ENCODE measurements at places on chromosomes 6 and 20. TPM values are rescaled to one million over a fixed set of nuclear protein-coding genes. Genes with fewer than 3 reads are reported as not detected.
A peak's percentile ranks its signal among the peaks of the same experiment; 100 is the strongest.

- no peak for DNase-seq
These were observed 84.4 kb downstream of the CRYBG1 start for GRCh38 chr6:106444777-106445507.

- no peak for DNase-seq
These were observed 84.2 kb upstream of the FRMD1 start for GRCh38 chr6:168163096-168163731.

Gene TNNC2
- total RNA-seq = not detected

DNA sequence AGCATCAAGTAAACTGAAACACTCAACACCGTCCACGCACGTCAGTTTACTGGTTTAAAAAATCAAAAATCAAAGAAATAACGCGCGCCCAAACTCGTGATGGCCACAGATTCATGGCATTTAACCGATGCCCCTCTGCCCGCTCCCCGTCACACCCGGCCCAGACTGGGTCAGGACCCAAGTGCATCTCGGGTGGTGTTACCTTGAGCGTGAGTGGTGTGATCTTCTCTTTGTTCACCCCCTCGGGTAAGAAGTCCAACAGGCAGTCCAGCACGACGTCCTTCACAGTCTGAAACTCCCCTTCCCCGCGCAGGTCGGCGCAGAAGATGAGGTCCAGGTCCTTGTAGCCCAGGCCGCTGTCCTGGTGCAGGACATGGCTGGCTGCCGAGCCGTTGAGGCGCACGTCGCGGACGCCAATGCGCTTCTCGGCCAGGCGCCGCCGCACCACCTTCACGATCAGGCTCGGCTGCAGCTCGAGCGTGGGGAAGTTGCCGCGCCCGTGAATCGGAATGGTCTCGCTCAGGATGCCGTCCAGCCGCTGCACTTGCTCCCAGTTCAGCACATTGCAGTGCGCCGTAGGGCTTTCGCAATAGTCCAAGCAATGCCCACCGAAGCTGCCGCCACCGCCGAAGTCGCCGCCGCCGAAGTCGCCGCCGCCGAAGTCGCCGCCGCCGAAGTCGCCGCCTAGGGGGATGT, 945 bp downstream of the TENT5A start:
- peak; percentile 71 for DNase-seq

Gene NECAB3
- 67.4 TPM for total RNA-seq

Gene ACTL10
- 1.7 TPM for total RNA-seq

GRCh38 chr6:153781306-153781705, 257.7 kb upstream of the OPRM1 start:
- no peak for DNase-seq

Gene SLC4A11
- total RNA-seq = 5.8 TPM

- no peak for DNase-seq
These were observed 129.4 kb upstream of the RIN2 start for GRCh38 chr20:19628570-19629134.

DNA sequence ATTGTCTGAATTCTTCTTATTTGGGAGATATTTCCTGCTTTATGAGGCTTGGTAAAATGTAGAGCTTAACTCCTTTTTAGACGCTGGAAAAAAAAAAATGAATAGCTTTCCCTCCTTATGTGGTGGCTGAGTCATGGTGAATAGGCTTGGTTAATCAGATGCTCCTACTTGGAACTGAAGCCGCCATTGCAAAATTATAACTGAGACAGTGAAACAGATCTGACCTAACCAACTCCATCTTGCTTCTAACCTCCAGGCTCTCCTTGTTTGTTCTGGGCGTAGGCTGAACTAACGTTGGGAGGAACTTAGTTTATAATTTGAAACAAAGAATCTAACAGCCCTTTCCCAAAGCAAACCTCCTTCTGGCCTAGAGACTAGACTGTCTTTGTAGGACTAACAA, 43.2 kb upstream of the PLCB4 start:
- no peak for DNase-seq

- no peak for DNase-seq
These were observed 862.0 kb downstream of the PHF3 start for GRCh38 chr6:64497634-64498033.

- no peak for DNase-seq
These were observed 75.4 kb downstream of the ZNF292 start for GRCh38 chr6:87230801-87231200.

DNA sequence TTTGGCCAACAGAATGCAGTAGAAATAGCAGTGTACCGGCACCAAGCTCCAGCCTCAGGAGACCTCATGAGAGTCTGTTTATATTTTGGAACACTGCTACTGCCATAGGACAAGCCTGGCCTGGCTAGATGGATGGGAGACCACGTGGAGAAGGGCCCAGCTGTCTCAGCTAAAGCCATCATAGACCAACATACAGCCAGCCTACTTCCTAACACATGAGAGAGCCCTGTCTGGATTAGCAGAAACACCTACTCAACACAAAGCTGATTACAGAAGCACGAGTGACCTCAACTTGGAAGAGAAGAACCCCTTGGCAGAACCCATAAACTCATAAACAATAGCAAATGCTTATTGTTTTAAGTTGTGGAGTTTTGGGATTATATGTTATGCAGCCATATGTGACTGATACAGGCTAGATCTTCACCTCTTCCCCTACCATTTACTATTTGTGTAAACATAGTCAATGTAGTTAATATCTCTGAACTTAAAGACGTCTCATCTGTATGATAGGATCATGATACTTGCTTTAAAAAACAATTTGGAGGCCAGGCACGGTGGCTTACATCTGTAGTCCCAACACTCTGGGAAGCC, 199.4 kb upstream of the ZNF217 start:
- no peak for DNase-seq

- DNase-seq = no peak
These were observed 25.2 kb downstream of the FNDC1 start for GRCh38 chr6:159194421-159194820.

Gene PRDM13
- not detected for total RNA-seq

- DNase-seq = no peak
These were observed 37.3 kb upstream of the TMEM181 start for GRCh38 chr6:158522616-158523015.

DNA sequence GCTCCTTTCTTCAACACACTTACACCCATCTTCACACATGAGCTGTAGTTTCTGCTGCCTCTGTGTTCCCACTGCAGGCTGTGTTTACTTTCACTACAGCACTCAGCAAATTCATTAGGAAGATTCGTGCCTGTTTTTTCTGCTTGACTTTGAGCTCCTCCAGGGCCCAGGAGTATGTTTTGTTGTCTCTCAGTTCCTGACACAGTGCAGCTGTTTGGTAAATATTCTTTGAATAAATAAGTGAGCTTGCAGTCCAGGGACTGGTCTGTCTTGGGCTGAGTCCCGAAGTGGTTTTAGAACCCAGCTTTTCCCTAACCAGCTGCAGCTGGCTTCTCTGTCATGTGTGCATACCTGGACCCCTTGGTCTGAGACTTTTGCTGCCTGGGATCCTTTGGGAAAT, 46.6 kb upstream of the CCN6 start:
- no peak for DNase-seq

GRCh38 chr6:85506441-85507093, 56.7 kb downstream of the NT5E start:
- DNase-seq = no peak

- DNase-seq = peak; percentile 78
These were observed 2.7 kb downstream of the BCAS1 start for GRCh38 chr20:54067606-54068174.

Gene MAK
- total RNA-seq = 0.43 TPM

- DNase-seq = no peak
These were observed 64.8 kb upstream of the QKI start for GRCh38 chr6:163349696-163350095.

Gene VSTM2L
- 11.6 TPM for total RNA-seq

DNA sequence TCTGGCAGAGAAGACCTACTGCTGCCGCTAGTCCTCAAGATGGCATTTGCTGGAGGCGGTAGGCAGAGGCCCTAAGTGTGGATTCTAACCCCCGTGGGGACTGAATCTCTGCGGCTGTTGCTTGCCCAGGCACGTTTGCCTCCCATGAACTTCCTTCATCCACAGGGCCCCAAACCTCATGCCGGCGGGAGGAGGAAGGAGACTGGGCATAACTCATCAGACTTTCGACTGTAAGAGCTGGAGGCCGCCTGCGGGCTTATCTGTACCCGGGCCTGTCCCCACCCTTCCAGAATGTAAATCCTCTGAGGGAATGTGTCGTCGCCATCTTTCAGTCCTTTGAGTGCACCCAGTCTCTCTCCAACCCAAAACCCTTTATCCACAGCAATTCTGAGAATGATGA, 990 bp downstream of the ZFP57 start:
- DNase-seq = no peak

DNA sequence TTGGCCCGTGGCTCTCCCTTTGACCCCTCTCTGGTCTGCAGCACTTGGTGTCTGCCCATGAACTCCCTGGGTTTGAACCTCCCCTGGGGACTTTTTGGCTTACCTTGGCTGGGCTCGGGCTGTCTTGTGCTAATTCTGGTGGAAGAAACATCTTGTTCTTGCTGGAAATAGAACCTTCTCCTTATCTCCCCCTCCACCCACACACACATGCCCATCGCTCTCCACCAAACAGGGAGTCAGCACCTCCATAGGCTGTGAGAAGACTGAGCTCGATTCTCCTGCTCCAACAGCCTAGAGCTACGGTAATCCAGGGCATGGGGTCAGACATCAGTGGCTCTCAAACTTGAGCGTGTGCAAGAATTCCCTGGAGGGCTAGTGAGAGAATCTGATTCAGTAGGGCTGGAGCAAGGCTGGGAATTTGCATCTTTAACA, 114.4 kb upstream of the SLC22A23 start:
- DNase-seq = no peak

DNA sequence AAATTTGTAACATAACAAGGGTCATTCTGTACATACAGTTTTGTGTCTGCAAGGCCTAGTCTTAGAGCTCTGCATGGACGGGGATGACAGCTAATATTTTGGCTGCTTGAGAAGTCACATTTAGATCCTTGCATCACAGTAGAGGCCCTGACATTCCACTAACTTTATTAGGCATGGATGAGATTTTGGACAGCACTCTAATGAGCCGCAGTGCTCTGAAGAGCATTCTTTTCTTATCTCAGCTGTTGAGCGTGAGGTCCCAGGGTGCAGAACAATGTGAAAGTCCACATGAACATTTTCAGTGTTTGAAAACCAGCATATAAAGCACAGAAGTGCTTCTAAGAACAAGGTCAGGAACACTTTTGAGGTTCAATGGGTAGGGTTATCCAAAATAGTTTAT, 58.9 kb downstream of the IPCEF1 start:
- no peak for DNase-seq

Gene TBP
- total RNA-seq = 20.8 TPM

DNA sequence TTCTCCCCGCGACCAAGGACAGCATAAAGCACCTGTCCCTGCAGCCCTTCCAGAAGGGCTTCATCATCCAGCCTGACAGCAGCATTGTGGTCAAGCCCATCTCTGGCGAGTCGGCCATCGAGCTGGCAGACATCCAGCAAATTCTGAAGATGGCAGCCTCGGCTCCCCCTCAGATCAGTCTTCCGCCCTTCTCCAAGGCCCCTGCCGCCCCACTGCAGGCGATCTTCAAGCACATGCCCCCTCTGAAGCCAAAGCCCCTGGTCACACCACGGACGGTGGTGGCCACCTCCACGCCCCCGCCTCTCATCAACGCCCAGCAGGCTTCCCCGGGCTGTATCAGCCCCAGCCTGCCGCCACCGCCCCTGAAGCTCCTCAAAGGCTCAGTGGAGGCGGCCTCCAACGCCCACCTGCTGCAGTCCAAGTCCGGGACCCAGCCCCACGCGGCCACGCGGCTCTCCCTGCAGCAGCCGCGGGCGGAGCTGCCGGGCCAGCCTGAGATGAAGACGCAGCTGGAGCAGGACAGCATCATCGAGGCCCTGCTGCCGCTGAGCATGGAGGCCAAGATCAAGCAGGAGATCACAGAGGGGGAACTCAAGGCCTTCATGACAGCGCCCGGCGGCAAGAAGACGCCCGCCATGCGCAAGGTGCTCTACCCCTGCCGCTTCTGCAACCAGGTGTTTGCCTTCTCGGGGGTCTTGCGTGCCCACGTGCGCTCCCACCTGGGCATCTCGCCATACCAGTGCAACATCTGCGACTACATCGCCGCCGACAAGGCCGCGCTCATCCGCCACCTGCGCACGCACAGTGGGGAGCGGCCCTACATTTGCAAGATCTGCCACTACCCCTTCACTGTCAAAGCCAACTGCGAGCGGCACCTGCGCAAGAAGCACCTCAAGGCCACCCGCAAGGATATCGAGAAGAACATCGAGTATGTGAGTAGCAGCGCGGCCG, 83.3 kb downstream of the SSR1 start:
- DNase-seq = no peak

DNA sequence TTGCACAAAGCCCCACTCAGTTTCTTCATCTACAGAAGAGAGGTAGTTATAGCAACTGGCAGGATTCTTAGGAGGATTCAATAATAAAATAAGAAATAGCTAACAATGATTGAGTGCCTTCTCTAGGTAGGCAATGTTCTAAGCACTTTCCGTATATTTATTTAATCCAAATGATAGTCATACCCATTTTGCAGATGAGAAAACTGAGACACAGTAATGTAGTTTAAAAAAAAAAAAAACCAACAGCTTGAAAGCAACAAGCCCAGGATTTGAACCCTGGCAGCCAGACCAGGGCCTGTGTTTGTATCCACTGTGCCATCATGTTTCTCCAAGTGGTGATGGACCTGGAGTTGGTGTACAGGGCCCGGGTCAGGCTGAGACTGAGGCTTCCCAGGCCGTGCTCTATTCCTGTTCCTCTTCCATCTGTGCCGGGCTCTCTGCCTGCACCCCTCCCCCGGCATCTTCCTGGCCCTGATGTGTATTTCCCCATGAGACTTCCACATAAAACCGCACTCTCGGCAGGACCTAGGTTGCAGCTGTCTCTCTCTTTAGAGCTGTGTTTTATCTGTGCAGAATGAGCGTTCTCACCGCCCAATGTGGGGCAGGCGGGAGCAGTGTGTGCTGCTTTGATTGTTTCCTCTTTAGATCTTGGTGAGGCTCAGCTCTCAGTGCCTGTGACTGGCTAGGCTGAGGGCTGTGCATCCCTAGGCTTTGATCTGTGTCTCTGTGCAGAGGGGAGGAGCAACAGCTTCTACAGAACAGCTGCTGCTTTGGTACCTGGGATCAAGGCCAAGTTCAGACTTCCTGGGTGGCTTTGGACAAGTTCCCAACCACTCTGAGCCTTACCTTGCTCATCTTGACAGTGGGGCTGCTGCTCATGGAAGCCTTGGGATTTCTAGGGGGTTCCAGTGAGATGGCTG, 49.5 kb downstream of the TOX2 start:
- DNase-seq = no peak

Gene TRIM38
- 16.1 TPM for total RNA-seq

DNA sequence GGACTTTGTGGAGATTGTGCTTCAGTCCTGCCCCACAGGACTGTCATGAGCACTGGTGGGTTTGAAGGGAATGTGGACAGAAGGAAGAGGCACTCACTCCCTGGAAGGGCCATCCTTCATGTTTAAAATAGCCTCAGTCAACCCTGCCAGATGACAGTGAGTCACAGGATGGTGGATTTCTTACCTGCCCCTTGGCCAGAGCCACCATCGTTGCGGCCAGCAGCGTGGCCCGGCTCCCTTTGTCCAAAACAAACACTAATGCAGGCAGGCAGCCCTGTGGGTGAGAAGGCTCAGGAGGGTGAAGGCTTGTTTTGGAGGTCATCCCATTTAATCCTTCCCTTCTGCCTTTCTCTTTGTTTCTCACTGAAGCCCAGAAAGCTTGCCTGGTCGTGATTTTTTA, 422.7 kb downstream of the CD83 start:
- no peak for DNase-seq

Gene CDH26
- total RNA-seq = 3.6 TPM

GRCh38 chr6:129681913-129682205, 28.1 kb downstream of the ARHGAP18 start:
- no peak for DNase-seq
